ENCODE measurements at places on chromosomes 3 and 15.

DNA sequence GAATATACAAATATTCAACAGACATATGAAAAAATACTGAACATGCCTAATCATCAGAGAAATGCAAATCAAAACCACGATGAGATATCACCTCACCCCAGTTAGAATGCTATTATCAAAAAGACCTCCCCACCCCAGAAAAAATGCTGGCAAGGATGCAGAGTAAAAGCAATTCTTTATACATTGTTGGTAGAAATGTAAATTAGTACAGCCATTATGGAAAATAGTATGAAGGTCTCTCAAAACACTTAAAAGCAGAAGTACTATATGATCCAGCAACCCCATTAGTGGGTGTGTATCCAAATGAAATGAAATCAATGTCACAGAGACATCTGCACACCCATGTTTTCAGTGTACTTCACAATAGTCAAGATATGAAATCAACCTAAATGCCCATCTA is 308.7 kb downstream of the CHST2 start:
- no peak for DNase-seq

GRCh38 chr15:93887151-93887550 is 344.2 kb upstream of the MCTP2 start:
- no peak for DNase-seq

DNA sequence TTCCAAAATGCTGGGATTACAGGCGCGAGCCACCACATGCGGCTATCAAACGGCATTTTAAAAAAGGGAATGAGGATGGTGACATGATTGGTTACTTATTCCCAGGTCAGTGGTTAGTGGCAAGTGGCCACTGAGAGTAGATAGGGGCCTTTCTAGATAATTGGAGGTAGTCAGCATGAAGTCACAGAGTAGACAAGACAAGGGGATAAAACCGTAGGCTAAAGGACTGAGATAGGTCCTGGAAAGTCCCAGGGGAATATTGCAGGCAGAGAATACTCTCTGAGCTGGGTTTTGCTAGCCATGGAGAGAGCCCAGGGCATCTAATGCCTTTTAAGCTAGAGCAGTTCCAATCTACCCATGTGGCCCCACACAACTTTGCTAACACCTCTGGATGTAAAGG is 52.2 kb downstream of the KCNAB1 start:
- DNase-seq = no peak

- no peak for DNase-seq
Observed at GRCh38 chr15:91911844-91912243, 58.3 kb downstream of the SLCO3A1 start.

DNA sequence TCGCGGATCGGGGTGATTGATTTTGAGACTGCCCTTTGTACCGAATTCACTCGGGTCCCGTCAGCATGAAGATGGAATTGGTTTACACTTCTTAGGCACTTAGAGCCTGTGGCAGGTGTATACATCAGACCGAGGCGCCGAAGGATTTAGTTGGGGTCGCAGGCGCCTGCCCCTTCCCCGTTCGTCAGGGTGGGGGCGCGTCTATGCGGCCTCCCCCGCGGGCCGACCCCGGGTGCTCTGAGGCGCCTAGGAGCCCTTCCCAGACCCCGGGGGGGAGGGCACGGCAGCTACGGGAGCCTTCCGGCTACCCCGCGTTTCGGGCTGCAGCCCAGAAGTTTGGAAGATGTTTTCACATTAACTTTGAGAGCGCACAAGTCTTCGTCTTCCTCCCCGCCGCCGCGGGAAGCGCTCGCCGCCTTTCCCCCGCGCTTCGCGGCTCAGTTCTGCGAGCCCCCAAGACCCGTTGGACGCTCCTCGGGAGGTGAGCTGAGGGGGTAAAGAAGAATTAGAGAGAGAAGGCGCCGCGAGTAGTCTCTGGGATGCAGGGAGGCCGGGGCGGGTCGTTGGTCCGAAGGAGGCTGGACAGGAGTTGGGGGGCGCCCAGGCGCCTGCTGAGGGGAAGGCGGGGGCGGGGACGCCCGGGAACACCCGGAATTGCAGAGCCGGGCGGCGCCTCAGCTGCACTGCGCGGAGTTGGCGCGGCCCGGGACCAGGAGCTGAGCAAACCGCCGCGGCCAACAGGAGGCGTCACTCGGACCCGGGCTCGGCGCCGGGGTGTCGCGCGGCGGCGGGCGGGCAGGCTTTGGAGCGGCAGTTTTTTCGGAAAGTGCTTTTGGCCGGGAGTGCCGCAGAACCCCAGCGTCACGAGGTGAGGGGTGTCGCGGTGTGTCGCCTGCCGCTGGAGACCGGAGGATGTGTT is 780 bp downstream of the TIPARP start:
- peak; percentile 62 for DNase-seq

All from stimulated activated CD4-positive, alpha-beta T cell treated with anti-CD3 and anti-CD28 coated beads, Interleukin-15, amount 100 ng/mL, for 24 hours (primary cell).